ENCODE measurements at places on chromosomes 4 and X.

- no peak for DNase-seq
These were observed 8.0 kb upstream of the VAMP7 start for GRCh38 chrX:155873188-155873587.

GRCh38 chr4:89000844-89001360 is 56.1 kb downstream of the FAM13A start:
- DNase-seq: no peak

DNA sequence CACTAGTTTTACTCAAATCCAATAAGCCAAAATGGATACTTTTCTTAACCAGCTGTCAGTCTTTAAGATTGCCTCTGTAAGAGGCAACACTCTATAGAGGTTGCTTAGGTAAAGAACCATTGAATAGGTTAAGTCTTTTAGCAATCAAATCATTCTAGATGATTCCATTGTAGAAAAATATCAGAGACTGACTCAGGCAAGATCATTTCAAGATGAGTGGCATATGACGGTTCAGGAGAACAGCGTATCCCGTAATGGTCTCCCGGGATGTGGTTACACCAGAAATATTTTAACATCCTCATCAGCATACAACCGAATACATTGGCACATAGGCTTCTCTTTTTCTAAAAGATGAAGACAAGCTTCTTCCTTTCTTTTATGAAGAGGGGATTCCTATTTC is 641.7 kb upstream of the AGA start:
- no peak for DNase-seq

DNA sequence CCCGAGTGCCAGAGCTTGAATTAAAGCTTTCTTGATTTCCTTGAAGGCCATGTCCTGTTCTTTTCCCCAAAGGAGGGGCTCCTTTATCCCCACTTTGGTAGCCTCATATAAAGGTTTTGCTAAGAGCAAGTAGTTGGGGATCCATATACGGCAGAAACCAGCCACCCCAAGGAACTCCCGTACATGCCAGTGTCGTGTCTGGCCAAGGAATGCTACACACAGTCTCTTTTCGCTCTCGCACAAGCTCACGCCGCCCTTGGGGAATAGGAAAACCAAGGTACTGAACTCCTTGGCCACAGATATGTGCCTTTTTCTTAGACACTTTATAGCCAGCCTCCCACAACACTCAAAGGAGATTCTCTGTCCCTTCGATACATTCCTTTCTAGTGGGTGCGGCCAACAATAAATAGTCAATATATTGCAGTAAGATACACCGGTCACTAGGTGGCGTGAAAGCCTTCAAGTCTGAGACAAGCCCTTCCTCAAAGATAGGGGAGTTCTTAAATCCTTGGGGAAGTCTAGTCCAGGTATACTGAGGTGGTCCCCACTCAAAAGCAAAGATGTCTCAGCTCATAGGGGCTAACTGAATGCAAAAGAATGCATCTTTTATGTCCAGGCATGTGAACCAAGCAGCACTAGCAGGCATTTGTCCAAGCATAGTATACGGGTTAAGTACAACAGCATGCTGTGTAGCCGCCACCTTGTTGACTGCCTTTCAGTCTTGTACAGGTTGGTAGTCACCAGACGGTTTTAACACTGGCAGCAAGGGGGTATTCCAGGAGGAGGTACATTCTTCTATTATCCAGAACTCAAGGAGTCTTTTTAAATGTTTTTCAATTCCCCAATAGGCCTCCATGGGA is 57.8 kb upstream of the XAGE1B start:
- DNase-seq: peak; percentile 50

GRCh38 chr4:52376132-52376704 is 282.9 kb downstream of the USP46 start:
- peak; percentile 39 for DNase-seq

- no peak for DNase-seq
These were observed 12.8 kb upstream of the BOD1L1 start for GRCh38 chr4:13640149-13640940.

DNA sequence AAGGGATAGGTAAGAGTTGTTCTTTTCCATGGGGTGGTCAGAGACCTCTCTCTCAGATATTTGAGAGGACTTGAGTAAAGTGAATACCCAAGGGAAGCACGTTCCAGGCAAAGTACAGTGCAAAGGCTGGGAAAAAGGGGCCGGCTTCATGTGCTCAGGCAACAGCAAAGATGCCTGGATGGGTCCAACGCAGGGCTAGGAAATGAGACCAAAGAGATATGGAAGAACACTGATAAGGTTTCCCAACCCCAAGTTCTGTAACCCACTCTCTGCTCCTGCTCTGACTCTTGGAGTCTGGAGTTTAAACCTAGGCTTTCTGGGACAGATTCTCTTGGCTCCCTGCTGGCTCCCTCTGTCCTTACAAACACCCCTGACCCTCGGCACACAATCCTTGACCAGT is 36.2 kb upstream of the PROM1 start:
- DNase-seq: no peak

DNA sequence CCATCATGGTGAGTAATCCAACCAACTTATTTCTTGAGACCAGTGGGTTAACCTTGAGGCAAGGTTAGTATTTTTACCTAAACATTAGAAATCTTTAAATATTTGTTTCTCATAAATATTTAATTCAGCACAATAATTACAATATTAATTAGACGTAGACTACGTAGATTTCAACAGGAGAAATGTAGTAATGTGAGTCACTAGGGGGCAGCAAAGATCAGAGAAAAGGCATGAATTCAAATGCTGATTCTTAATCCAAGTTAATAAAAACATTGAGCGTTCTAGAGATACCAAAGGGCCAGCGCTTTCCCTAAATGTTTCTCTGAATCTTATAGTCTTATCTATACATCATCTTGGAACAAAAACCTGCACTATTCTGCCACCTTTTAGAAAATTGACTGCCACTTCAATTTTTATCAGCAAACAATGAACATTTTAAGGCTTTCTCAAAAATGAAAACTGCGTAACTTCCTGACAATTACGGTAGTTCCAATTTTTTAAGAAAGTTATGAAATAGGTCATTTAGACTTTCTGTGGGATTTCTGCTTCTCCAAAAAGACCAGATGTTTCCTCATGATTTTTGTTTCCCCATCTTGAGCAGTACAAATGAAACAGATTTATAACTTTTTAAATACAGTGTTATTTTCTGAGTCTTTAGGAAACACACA is 180.7 kb downstream of the GASK1B start:
- peak; percentile 60 for DNase-seq

- no peak for DNase-seq
These were observed 457.9 kb downstream of the BCOR start for GRCh38 chrX:39639871-39640270.

DNA sequence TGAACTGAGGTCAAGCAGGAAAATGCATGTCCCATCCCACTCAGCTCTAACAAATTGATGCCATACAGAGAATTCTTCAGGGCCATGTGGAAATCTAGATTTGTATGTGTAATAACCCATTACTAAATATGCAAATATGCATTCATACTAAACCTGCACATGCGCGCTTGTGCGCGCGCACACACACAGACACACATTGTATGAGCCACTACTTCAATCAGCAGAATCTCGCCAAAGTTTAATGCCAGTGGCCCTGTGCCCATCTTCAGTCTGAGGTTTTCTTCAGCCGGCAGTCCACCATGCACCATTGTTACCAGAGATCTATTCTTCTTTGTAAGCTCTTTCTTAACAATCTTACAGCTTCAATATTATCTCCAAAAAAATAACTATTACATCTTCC is 276.4 kb downstream of the PDGFC start:
- DNase-seq: no peak

- DNase-seq: no peak
These were observed 245.8 kb downstream of the ADAMTS3 start for GRCh38 chr4:72323227-72323626.

DNA sequence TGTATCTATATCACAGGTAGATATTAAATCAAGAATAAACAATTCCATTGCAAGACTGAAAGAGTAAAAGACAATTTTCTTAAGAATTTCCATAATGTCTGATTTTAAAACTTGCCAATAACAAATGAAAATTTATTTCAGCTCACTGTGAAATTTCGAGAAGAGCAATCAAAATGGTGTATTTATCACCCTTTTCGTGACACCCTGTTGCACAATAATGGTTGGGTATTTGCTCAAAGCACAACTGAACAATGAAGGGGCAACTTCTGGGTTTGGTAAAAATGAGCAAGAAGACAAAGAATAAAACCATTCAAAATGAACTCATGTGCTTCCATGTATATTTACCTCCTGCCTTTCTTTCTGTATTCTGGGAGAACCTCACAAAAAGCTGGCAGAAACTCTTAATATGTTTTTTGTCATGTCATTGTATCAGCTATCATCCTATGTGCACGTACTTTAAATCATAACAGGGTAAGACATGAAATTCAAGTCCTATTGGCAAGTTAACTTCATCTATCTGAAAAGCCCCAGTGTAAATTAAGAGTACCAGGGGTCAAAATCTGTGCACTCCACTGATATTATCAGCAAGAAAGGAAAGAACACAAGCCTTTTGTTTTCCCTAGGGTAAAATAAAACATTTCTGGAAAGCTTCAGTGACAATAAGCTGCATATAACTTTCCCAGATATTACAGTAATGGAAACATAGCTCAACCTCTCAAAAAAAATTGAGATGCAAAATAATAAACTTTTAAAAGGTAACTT is 126.9 kb upstream of the CBR4 start:
- DNase-seq: no peak

DNA sequence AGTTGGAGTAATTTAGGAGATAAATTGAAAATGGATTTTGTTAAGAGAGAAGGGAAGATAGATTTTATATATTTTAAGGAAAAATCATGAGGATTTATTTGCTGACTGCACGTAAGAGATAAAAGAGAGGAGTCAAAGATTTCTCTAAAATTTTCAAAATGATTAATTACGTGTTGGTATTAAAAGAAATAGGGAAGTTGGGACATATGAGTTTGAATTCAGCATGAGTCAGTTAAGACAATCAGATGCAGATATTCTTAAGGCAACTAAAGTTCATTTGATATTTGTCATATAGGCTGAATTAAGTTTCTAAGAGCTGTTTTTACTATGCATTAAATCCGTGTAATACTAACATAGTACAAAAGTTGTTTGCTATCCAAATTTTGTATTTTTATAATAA is 46.9 kb downstream of the TET2 start:
- DNase-seq: no peak

DNA sequence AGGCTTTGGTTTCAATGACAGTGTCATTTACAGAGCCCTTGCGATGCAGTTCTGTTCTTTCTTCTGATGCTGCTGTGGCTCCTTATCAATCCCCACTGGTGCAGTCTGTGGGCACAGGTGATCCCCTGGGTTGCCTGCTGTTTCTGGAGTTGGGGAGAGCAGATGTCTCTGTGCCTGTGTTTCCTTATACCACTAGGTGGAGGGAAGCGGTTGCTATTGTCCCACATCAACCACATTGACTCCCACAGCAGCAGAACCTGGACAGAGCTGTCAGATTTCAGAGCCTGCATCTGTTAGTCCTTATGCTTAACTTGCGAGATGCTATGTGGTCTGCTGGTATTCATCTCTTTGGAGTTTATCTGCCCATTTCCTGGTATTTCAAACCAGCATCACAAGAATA is 57.7 kb downstream of the NEIL3 start:
- DNase-seq: peak; percentile 18

GRCh38 chr4:10731162-10731561 is 46.6 kb upstream of the CLNK start:
- DNase-seq: no peak

GRCh38 chrX:13216139-13216538 is 103.7 kb downstream of the ATXN3L start:
- no peak for DNase-seq

- DNase-seq: no peak
These were observed 156.9 kb downstream of the SLIT2 start for GRCh38 chr4:20408611-20409010.

DNA sequence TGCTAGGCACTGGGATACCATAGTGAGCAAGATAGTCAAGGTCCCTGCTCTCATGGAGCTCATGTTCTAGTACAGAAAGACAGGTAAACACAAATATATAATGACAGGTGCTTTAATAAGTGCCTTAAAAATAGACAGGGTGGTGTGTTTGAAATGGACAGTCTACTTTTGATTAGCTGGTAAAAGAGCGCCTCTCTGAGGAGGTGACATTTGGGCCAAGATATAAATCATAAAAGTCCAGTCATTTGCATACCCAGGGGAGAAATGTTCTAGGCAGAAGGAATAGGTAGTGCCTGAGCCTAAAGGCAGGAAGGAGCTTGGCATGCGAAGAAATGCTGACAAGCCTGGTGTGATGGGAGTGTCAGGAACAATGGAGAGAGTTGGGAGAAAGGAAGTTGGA is 83.6 kb downstream of the DNAAF6 start:
- no peak for DNase-seq

DNA sequence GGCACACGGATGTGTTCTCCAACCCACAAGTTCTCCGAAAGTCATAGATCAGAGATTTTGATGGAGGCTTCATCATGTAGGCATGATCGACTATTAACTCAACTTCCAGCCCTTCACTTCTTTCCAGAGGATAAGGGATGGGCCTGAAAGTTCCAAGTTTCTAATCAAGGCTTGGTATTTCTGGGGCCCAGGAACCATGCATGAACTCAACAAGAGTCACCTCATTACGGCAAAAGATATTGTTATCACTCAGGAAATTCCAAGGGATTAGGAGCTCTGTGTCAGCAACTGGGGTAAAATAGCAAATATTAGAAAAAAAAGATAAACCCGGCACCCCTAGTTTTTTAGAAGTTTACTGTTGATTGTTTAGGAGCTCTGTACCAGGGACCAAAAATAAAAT is 240.1 kb upstream of the PPP1R2C start:
- DNase-seq: no peak

GRCh38 chrX:115968436-115969252 is 201.9 kb upstream of the AGTR2 start:
- DNase-seq: no peak

GRCh38 chr4:15605537-15605936 is 49.6 kb downstream of the FBXL5 start:
- no peak for DNase-seq

DNA sequence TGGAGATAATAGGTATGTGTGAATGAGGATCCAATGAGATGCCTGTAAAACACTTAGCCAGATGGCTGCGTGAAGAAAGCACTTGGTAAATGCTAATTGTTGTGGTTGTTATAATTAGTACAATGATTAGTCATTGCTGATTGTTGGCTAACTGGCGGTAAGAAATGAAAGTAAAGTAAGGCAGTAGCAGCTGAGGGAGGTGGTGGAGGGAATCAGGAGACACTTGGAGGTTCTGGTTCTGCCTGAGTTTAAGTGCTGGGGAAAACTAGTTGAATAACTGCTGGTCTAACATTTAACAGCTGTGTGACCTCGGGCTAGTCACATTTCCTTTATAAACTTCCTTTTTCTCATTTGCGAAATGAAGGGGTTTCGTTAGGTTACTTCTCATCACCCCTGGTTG is 30.9 kb downstream of the CD38 start:
- DNase-seq: no peak

- DNase-seq: peak; percentile 76
These were observed 56.1 kb downstream of the PLS3 start for GRCh38 chrX:115616943-115617563.

DNA sequence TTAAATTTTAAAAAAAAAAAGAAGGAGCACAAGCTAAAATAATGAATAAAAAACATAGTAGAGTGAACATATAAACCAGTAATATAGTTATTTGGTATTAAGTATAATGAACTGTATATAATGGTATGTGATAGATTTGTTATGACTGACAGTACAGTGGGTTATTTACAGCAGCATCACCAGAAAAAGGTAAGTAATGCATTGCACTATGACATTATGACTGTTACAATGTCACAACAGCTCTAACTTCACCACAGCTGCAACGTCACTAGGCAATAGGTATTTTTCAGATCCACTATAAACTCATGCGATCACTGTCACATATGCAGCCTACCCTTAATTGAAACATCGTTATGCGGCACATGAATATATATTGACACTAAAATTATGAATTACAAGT is 72.5 kb downstream of the COX7B2 start:
- DNase-seq: no peak

All from activated CD4-positive, alpha-beta T cell treated with anti-CD3 and anti-CD28 coated beads, Interleukin-2, Interleukin-6, amounts not matched to agents 100 ng/mL and 50 ng/mL, durations not matched to agents 16 hours and 8 hours (primary cell).